CD4-positive, CD25-positive, alpha-beta regulatory T cell (primary cell): ENCODE measurements at places on chromosomes 12 and 14. TPM values are rescaled to one million over a fixed set of nuclear protein-coding genes. Genes with fewer than 3 reads are reported as not detected.

DNA sequence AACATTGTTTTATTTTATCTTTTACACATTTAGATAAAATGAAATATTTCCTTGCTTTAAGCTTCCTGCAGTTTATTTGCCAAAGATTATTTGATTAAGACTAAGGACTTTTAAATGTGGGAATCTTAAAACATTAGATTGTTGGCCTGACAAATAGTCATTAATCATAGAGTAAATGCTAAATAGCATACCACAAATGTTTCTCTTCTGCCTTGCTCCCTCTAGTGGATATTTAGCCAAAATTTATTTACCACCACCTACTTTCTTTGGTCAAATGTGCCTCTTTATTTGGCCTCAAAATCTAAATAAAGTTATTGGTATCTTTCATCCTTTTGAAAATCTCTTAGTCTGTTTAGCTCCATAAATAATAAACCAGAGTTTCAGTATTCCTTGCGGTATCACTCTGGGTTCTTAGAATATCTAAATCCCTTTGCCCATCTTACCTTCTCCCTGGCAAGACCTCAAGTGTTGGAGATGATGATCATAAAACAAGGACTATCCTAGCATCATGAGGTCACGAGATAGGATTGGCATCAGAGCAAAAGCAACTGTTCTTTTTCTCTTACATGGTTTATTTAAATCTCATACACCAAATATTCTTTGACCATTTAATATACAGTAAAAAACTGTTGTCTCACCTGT, 150.6 kb upstream of the AEBP2 start:
- DNase-seq, result peak; percentile 35

GRCh38 chr12:42936991-42937390, 347.4 kb upstream of the PRICKLE1 start:
- no peak for DNase-seq

DNA sequence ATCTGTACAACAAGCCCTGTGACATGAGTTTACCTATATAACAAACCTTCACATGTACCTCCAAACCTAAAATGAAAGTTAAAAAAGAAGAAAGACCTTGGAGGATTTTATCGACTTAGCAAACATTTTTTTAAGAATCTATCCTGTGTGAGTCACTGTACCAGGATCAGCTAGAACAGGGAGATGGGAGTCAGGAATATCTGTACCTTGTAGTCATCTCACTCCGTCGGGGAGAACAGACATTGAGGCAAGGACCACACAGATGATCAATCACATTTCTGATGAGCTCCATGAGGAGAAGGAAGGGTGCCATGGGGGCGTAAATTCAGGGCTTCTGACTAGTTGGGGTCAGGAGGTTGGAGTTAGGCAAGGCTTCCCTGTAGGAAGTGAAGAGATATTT, 310.6 kb downstream of the VRK1 start:
- no peak for DNase-seq

The PRH2 gene
- total RNA-seq, result not detected

The TMED10 gene
- total RNA-seq, result 128 TPM

The RECQL gene
- total RNA-seq, result 39.6 TPM

DNA sequence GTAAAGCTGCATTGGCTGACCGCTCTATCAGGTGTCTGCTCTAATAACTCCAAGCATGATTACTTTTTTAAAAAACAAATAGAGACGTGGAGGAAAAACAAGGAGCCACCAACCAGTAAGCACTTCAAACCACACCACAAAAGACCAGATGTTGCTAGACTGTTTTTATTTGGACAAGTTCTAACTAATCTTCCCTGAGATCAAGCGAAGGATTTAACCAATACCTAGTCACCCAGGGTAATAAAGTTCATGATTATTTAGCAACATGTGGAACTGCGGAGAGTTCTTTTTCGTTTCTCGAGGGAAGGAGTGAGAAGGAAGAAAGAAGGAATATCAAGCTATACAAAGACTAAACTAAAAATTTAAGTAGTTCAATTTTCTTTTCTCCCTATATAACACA, 288.1 kb downstream of the DUSP6 start:
- DNase-seq, result no peak
